ENCODE measurements at places on chromosomes 1 and 21.

DNA sequence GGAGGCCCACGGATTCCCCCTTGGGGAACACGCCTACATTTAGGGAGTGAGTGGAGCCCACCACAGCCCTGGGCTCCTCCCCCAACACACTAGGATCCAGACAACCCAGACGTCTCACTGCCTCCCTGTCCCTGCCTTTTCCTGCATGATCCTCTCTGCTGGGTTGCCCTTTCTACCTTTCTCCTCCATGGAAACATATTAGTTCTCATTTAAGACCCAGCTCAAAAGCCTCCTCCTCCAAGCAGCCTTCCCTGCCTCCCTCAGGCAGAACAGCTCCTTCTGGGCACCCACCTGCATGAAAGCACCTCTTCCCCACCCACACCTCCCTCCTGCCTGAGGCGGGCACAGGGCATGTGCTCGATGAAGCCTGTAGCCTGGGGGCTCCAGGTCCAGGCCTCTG is 10.7 kb downstream of the COL8A2 start:
- no peak for DNase-seq

DNA sequence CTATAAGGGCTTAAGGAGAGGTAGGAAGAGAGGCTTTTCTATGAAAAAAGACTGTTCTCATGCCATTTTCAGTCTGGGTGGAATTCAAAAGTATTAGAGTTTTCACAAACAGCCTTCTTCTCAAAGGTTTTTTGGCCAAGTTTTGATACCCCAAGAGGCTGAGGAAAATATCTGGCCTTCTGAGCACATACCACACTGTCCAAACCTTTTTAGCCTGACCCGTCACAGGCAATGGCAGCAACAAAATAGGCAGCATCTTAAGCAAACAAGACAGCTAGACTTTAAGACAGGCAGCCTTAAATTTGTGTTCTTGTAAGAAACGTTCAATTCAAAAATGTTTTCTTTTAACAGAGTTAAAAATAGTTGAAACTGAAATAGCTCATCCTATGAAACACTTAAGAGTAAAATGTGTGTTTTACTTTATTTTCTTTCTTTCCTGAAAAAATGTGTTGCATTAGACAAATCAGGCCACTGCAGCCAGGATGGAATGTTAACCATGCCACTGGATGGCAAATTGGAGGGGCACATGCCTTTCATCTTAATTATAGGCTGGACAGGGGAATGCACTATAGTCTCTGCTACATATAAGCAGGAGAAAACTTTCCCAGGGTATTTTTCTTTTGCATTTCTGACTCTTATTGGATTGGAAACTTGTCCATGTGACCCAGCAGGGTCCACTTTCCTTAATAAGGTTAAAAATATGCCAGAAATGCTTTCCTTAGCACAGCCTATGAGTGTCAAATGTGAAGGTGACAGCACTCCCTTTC is 315.0 kb downstream of the TGFB2 start:
- no peak for DNase-seq

GRCh38 chr1:68889471-68889870 is 392.6 kb upstream of the DEPDC1 start:
- DNase-seq, result no peak

DNA sequence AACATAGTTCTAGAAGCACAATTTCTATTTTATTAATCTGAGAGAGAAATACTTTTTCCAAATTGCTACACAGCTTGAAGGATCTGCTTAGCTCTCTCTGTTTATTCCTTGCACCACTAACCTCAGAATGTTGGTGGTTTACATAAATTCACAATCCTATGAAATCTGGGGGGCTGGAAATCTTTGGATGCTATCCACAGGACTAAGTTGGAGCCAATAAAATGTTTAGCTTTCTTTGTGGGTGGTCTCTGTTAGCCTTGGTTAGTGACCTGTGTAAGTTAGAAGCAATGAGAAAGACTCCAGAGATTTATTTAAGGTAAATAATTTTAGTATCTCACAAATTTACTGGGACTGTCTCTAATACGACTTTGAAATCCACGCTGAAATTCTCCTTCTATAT is 418.1 kb downstream of the ADGRL2 start:
- DNase-seq, result no peak

DNA sequence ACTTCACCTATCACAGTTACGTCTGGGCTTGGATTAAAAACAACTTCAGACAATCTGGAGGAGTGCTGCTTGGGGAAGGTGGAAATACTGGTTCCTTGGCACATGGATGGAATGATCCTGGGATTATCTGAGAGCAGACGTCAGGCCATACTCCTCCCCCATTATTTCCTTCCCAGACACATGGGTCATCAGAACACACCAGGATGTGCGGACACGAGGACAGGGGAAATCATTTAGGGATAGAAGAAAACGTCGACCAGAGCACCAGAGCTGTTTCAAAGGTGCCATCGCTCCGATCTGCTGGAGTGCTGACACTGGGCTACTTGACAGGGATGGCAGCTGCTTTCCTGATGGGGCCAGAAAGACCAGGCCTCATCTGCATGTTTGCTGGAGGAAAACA is 31.8 kb upstream of the ANGPTL7 start:
- DNase-seq, result no peak

DNA sequence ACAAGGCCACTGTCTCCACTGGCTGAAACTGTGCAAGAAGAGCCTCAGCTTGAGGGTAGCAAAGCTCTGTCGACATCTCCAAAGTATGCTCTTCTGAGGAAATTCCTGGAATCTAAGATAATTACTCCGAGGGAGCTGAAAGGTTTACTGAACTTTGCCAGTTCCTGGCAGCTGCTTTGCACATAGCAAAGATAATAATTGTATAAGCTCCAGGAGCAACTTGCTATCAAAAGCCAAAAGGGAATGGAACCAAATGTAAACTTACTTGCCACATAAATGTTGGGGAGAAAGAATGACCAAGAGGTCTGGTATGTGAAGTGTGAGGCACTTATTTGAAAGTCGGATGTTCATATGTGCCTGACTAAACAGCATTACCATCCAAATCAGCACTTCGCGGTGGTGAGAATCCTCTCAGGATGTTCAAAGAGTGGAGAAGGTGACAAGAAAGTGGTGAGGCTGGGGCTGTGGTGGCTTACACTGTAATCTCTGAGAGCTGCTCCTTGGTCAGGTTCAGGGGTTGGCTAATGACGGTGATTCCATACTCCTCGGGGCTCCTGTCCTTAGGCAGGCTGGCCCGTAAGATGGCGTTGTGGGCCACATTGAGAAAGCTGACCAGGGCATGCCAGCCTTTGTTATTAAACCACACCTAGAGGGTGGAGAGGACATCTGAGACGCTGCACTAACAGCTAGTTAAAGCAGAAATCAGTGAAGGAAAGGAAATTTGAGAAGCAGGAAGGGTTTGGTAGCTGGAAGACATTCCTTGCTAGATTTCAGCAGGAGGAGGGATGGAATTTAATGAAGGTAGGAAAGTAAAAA is 100.0 kb downstream of the ABCA4 start:
- DNase-seq, result no peak

GRCh38 chr1:186775881-186776560 is 52.7 kb upstream of the PLA2G4A start:
- DNase-seq, result no peak

- no peak for DNase-seq
Observed at GRCh38 chr1:228292609-228292911, 84.7 kb downstream of the OBSCN start.

GRCh38 chr1:78145105-78145580 is 99.4 kb downstream of the GIPC2 start:
- no peak for DNase-seq

DNA sequence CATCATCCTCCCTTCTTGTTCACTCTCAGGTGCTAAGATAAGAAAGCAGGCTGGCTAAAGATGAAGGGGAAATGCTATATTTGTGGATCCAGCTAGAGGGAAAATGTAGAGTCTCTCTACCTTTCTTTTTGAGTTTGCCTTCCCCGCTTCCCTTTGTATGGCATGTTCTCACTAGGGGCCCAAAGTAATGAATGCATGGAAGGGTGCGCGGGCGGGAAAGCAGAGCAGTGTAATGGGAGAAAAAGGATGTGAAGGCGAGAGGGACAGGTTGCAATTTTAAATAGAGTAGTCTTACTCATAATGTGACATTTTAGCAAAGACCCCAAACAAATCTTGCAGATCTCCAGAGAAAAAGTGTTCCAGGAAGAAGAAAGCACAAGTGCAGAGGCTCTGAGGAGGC is 105.1 kb upstream of the ATP1B1 start:
- DNase-seq, result no peak

GRCh38 chr1:201653883-201654282 is 115.0 kb downstream of the NAV1 start:
- no peak for DNase-seq
